ENCODE measurements at places on chromosomes 16 and 17. TPM values are rescaled to one million over a fixed set of nuclear protein-coding genes. Genes with fewer than 3 reads are reported as not detected.

The CLN3 gene
- total RNA-seq = 10.2 TPM

The MRPL58 gene
- total RNA-seq = 39.6 TPM

The KRTAP9-8 gene
- not detected for total RNA-seq

The OR4D2 gene
- 0.08 TPM for total RNA-seq

The PDIA2 gene
- total RNA-seq = 0.18 TPM

GRCh38 chr17:76969598-76970172 is 101.5 kb downstream of the MGAT5B start:
- peaks cover 66% of the 10 kb centered on the region for H3K27me3 ChIP-seq
- peak overlapping the region; percentile 49 for H3K4me3 ChIP-seq
- DNase-seq = peak; percentile 36
- no peak overlapping the region for H3K27ac ChIP-seq
- no peaks in the 10 kb centered on the region for H3K36me3 ChIP-seq

DNA sequence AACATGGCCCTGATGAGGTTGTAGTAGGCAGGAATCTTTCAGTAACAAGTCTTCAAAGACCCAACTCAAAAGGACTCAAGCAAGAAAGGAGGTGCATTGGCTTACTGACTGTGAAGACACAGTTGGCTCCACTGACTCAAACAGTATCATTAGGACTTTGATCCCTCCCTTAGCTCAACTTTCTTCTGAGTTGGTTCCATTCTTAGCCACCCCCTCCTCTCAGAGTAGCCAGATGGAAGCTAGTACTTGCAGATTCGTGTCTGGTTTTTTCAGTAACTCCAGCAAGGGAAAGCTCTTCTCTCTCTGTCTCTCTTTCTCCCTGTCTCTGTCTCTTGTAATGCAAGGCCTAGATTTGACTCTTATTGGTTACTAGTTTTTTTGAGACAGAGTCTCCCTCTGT is 5.0 kb upstream of the MAPK3 start:
- no peaks in the 10 kb centered on the region for H3K36me3 ChIP-seq
- no peak overlapping the region for H3K27ac ChIP-seq
- no peaks in the 10 kb centered on the region for H3K27me3 ChIP-seq
- H3K4me3 ChIP-seq = no peak overlapping the region

- H3K27ac ChIP-seq = no peak overlapping the region
- no peaks in the 10 kb centered on the region for H3K4me1 ChIP-seq
- H3K36me3 ChIP-seq = no peaks in the 10 kb centered on the region
- no peak overlapping the region for H3K4me3 ChIP-seq
- no peak for DNase-seq
- H3K27me3 ChIP-seq = no peaks in the 10 kb centered on the region
Measured at GRCh38 chr17:70484050-70484449, 314.7 kb downstream of the KCNJ2 start.

- DNase-seq = peak; percentile 91
- H3K4me1 ChIP-seq = peaks cover 33% of the 10 kb centered on the region
- H3K27ac ChIP-seq = peak overlapping the region; percentile 92
- H3K27me3 ChIP-seq = no peaks in the 10 kb centered on the region
- H3K36me3 ChIP-seq = no peaks in the 10 kb centered on the region
- peak overlapping the region; percentile 29 for H3K4me3 ChIP-seq
Measured at GRCh38 chr17:73342541-73343167, 30.9 kb upstream of the CDC42EP4 start.

- no peak for DNase-seq
- no peak overlapping the region for H3K4me3 ChIP-seq
- no peaks in the 10 kb centered on the region for H3K36me3 ChIP-seq
- H3K4me1 ChIP-seq = no peaks in the 10 kb centered on the region
- no peak overlapping the region for H3K27ac ChIP-seq
- H3K27me3 ChIP-seq = no peaks in the 10 kb centered on the region
Measured at GRCh38 chr17:3027786-3028532, 35.4 kb downstream of the OR1D5 start.

- no peak overlapping the region for H3K27ac ChIP-seq
- no peaks in the 10 kb centered on the region for H3K4me1 ChIP-seq
- H3K4me3 ChIP-seq = no peak overlapping the region
- H3K36me3 ChIP-seq = no peaks in the 10 kb centered on the region
- no peaks in the 10 kb centered on the region for H3K27me3 ChIP-seq
- no peak for DNase-seq
Measured at GRCh38 chr17:36862116-36862920, 75.0 kb upstream of the LHX1 start.

GRCh38 chr16:24841291-24841690 is 4.5 kb upstream of the SLC5A11 start:
- H3K27ac ChIP-seq = no peak overlapping the region
- no peak overlapping the region for H3K4me3 ChIP-seq
- peaks cover 2% of the 10 kb centered on the region for H3K4me1 ChIP-seq
- no peaks in the 10 kb centered on the region for H3K27me3 ChIP-seq
- no peaks in the 10 kb centered on the region for H3K36me3 ChIP-seq

GRCh38 chr16:29148867-29149272 is 164.0 kb downstream of the LAT start:
- H3K4me3 ChIP-seq = no peak overlapping the region
- no peaks in the 10 kb centered on the region for H3K4me1 ChIP-seq
- H3K27me3 ChIP-seq = no peaks in the 10 kb centered on the region
- no peak overlapping the region for H3K27ac ChIP-seq

- H3K27ac ChIP-seq = peak overlapping the region; percentile 66
- DNase-seq = peak; percentile 39
- no peaks in the 10 kb centered on the region for H3K27me3 ChIP-seq
- H3K4me1 ChIP-seq = no peaks in the 10 kb centered on the region
- no peaks in the 10 kb centered on the region for H3K36me3 ChIP-seq
Measured at GRCh38 chr16:69187446-69188235, 677 bp downstream of the SNTB2 start.

- no peaks in the 10 kb centered on the region for H3K27me3 ChIP-seq
- no peak for DNase-seq
- H3K4me3 ChIP-seq = no peak overlapping the region
- peaks cover 9% of the 10 kb centered on the region for H3K4me1 ChIP-seq
- no peaks in the 10 kb centered on the region for H3K36me3 ChIP-seq
Measured at GRCh38 chr16:49800876-49801275, 55.0 kb downstream of the ZNF423 start.

DNA sequence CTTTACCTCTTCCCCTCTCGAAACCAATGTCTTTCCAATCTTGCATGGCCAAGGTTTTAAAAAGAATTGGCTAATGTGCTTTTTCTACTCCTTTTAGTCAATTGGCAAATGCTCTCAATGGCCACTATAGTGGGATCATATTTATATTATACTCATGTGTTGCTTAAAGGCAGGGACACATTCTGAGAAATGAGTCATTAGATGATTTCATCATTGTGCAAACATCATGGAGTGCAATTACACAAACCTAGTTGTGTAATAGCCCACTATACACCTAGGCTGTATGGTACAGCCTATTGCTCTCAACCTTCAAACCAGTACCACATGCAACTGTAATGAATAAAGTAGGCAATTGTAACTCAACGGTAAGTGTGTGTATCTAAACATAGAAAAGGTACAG is 180.9 kb downstream of the HS3ST3A1 start:
- no peak for DNase-seq
- no peaks in the 10 kb centered on the region for H3K27me3 ChIP-seq
- no peak overlapping the region for H3K27ac ChIP-seq
- peaks cover 8% of the 10 kb centered on the region for H3K4me1 ChIP-seq

DNA sequence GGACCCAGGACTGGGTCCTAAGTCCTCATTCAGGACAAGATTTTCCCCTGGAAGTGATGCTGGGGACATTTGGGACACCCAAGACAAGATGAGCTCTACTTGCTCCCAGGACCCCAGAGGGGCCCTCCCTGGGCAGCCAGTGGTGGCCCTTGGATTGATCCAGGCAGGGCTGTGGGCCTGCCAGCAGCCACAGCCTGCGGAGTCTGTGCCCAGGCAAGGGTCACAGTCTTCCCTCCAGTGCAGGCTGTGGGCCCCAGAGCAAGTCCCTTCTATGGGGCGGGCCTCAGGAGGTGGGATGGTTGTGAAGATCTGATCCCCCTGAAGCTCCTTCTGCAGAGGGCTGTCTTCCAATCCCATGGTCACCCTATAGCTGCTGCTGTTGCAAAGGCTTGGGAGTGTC is 12.6 kb downstream of the CA7 start:
- no peak overlapping the region for H3K27ac ChIP-seq
- H3K4me1 ChIP-seq = peaks cover 5% of the 10 kb centered on the region
- no peak for DNase-seq
- H3K27me3 ChIP-seq = no peaks in the 10 kb centered on the region
- H3K36me3 ChIP-seq = no peaks in the 10 kb centered on the region
- H3K4me3 ChIP-seq = no peak overlapping the region

- no peaks in the 10 kb centered on the region for H3K36me3 ChIP-seq
- no peak overlapping the region for H3K27ac ChIP-seq
- H3K27me3 ChIP-seq = no peaks in the 10 kb centered on the region
- H3K4me3 ChIP-seq = no peak overlapping the region
- DNase-seq = no peak
Measured at GRCh38 chr16:4372001-4372577, 441 bp downstream of the VASN start.

DNA sequence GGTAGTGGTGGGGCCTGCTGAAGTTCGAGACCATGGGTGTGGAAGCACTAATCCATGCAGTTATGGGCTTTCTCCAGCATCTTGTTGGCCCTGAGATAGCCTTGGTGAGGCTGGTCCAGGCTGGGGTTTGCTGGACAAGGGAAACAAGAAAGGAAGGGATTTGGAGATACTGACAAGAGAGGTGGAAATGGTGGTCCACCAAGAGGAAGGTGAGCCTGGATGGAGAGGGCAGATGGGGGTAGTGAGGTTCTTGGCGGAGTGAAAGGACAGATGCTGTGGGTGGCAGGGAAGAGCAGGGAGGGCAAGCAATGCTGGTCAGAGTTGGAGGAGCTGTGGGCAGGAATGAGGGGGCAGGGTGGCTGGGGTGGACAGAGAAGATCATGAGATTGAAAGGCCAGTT is 5.5 kb upstream of the SMPD3 start:
- no peak overlapping the region for H3K4me3 ChIP-seq
- no peaks in the 10 kb centered on the region for H3K36me3 ChIP-seq
- peaks cover 3% of the 10 kb centered on the region for H3K4me1 ChIP-seq
- no peak overlapping the region for H3K27ac ChIP-seq

GRCh38 chr17:44359458-44360143 is 4.1 kb downstream of the FAM171A2 start:
- no peaks in the 10 kb centered on the region for H3K27me3 ChIP-seq
- no peak for DNase-seq
- no peak overlapping the region for H3K4me3 ChIP-seq
- peaks cover 22% of the 10 kb centered on the region for H3K4me1 ChIP-seq
- no peak overlapping the region for H3K27ac ChIP-seq

- no peaks in the 10 kb centered on the region for H3K36me3 ChIP-seq
- DNase-seq = peak; percentile 55
- no peak overlapping the region for H3K4me3 ChIP-seq
- H3K4me1 ChIP-seq = peaks cover 56% of the 10 kb centered on the region
- no peak overlapping the region for H3K27ac ChIP-seq
Measured at GRCh38 chr17:17935321-17936271, 36.6 kb downstream of the TOM1L2 start.

DNA sequence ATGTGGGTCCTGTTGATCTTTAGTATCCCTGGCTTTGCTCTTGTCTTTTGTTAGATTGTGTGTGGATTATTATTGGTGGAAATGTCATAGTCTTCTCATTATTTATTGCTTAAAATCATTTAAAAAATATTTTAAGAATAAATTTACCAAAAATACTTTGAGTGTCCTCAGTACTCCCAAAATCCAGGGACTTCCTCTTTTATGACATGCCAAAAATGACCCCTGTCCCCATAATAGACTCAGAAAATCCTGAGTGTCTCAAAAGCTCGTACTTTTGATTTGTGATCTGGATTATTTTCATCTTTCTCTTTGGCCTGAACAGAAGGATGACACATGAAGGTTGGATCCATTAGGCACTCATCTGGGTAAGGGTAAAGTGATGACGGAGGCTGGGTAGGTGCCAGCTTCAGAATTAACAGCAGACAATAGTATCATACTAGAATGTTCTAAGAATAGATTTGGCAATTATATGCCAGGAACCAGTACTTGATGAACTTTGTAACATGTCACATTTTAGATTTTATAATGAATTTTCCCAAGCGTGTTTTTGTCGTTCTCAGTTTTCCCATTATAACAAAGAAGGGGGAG is 602.2 kb upstream of the CDH8 start:
- no peaks in the 10 kb centered on the region for H3K27me3 ChIP-seq
- no peak overlapping the region for H3K27ac ChIP-seq
- H3K4me3 ChIP-seq = no peak overlapping the region
- DNase-seq = no peak
- no peaks in the 10 kb centered on the region for H3K36me3 ChIP-seq

DNA sequence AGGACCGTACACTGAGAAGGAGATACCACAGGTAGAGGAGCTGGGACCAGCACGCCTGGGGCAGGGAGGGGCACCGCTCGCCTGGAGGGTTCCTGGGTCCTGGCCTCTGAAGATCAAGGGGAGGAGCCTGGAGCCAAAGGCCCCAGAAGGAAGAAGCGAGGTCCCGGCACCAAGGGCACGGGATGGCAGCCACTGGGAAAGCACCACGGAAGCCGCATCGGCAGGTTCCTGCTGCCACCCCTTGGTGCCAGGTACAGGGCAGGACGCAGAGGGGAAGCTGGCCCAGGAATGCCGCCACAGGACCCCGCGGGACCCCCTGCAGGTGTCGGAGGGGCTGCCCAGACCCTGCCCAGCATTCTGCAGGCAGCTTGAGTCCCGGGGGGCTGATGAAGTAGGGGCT is 42.5 kb upstream of the CBFA2T3 start:
- no peaks in the 10 kb centered on the region for H3K36me3 ChIP-seq
- H3K4me3 ChIP-seq = no peak overlapping the region
- H3K4me1 ChIP-seq = no peaks in the 10 kb centered on the region
- no peak overlapping the region for H3K27ac ChIP-seq

Measured in SJCRH30 (cell line).